Activated gamma-delta T cell (primary cell): ENCODE measurements at places on chromosomes 7 and 10.

- no peak for DNase-seq
Measured at GRCh38 chr10:112456533-112456932, 9.5 kb downstream of the VTI1A start.

DNA sequence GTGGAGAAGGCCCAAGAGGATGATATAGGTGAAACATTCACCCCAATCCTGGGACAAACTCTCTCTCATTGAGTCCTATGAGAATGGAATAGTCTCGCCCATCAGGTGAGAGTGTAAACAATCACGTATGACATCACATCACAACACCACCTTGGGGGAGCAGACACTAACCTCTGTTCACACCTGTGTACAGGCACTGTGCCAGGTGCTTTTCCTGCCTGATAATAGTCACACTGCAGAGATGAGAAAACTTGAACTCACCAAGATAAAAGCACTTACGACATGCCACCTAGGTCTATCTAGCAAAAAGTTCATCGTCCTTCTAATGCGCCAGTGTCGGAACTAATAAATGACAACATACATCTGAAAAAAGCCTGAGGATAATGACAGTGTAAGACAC is 187.8 kb downstream of the FAM107B start:
- no peak for DNase-seq

GRCh38 chr10:19250546-19250945 is 201.9 kb downstream of the MALRD1 start:
- no peak for DNase-seq

DNA sequence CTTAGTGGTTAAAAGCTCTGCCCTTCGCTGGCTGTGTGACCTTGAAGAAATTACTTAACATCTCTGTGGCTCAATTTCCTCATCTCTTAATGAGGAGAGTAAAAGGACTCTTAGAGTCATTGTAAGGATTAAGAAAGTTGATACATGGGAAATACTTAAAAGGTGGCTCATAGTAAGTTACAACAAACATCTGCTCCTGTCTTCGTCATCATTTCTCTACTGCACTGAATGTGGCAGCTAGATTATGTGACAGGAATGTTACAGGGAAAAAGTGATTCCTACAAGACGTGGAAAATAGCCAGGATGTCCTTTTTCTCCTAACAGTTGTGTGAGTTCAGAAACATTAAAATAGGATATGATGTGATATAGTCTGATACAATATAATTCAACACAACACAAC is 184.7 kb downstream of the FRMD4A start:
- no peak for DNase-seq

DNA sequence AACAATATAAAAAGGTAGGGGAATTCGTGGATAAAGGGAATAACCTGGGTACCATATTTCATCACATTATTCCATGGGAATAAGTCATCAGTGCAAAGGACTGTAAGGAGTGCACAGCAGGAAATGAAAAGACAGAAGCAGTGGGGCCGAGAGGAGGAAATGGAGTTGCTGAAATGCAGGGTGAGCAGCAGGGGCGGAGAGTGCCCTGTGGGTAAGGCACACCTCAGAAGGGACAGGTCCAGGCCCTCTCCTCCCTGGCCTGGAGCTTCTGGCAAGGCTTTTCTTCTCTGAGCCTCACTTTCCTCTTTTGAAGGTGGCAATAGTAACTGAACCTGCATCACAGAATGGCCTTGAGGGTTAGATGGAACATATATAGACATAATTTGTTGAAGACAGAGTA is 26.2 kb downstream of the IKZF1 start:
- no peak for DNase-seq

DNA sequence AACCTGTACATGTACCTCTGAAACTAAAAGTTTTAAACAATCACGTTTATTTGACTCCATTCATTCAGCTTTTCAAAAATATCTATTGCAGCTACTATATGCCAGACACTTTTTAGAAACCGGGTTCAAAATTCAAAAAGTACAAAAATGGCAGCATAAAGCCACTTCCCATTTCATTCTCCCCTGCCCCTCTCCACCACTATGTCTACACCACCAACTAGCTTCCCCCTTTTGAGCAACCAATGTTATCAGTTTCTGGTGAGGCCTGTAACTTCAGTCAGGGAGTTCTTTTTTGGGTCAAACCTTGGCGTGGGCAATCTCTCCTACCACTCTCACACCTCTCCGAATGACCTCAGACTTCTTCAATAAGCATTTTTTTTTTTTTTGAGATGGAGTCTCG is 11.5 kb upstream of the HHEX start:
- DNase-seq, result no peak

GRCh38 chr10:69321865-69322264 is 43.6 kb downstream of the HK1 start:
- no peak for DNase-seq

DNA sequence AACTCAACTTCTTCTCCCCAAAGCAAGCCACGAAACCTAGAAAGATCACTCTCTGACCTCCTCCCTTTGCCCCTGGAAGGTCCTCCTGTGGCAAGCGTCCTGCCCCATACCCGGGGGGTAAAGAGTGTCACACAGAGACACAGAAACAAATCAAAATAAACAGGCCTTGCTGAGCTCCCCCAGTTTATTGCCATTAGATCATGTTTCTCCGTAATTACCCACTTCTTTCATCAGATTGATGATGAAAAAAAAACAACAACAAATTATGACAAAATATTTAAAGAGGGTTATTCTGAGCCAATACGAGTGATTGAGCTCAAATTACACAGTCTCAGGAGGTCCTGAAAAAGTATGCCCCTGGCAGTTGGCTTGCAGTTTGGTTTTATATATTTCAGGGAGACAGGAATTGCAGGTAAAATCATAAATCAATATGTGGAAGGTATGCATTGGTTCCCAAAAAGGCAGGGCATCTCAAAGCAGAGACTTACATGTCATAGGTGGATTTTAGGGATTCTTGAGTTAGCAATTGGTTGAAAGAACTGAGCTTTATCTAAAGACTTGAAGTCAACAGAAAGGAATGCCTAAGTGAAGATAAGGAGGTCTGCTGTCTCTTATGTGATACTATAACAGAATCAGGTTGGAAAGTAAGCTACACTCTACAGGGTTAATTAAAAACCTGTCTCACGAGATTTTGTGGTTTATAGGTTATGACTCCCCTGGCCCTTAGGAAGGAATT is 86.2 kb downstream of the APBB1IP start:
- DNase-seq, result no peak

GRCh38 chr7:84107259-84107658 is 87.3 kb downstream of the SEMA3A start:
- DNase-seq, result no peak

DNA sequence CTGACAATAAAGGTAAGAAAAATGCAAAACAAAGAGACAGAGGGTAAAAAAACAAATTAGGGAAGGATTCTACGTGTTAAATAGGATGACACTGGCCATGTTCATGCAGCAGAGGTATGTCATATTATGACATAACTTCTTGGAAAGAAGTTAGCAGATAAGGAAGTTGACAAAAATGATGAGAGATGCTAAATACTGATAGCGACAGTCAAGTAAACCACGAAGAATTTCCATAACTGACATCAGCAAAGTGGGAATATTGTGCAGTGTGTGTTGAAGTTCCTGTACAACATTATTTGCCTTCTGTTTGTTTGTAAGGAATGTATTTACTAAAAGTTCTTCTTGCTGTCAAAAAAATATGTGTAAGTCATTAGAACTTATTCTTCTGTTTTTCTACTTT is 29.5 kb downstream of the MDH2 start:
- DNase-seq, result no peak

DNA sequence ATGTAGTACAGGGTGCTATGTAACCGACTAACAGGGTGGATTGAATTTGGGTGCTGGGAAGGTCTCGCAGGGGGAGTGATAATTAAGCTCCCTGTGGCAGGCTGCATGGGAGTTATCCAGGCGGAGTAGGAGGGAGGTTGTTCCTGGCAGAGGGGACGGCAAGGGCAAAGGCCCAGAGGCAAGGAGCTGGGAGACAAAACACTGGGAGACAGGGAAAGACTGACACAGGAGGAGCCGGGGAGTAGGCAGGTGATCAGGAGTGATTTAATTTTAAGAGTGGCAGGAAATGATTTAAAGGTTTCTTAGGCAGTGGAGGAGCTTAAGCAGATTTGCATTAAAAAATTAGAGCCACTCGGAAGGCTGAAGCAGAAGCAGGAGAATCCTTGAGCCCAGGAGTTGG is 40.7 kb upstream of the LEP start:
- DNase-seq, result no peak

DNA sequence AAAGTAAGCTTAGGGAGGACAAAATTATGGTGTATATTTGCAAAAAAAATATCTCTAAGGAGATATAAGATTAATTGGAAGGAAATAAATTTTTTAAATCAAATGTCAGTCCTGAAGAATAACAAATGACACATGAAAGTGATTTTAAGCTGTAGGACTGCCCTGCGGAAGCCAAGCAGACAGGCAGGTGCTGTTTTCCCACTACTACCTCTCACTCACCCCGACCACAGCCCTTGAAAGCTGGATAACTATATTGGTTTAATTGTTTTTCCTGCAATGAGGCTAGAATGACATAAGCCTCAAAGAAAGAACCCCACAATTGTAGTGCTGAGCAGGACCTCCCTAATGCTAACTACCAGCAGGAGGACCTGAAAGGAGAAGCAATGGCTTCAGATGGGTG is 68.6 kb upstream of the VIPR2 start:
- no peak for DNase-seq

DNA sequence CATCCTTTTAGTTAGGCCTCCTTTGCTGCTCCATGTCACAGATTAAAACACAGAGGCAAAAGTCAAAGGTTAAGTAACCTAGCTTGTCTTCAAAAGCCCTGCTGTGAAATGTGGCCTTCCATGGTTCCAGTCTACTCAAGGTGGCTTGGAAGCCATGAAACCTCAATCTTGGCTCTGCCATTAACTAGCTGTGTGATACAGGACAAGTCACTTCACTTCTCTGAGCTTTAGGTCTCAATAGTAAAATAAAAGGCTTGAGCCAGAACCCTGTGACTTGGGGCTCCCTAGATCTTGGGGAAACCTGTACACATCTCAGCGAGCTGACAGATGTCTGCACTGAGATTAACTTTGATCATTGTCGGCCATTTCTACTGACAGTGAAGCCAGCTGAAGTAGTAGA is 48.0 kb upstream of the KMT2E start:
- DNase-seq, result no peak

DNA sequence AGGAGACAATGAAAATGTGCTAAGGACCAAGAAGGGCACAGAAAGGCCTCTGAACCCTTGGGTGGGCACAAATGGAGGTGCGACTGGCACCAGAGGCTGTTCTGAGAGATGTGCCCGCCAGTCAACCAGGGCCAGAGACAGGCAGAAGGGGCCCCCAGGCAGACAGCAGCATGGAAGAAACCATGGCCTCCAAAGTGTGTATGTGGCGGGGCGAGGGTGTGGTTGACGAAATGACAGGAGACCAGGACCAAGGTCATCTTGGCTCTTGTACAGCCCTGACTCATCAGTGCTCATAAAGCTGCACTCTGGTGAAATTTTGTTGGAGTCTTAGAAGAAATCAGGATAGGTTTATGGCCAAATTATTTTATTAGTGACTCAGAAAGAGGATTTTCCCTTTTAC is 4.0 kb upstream of the MRPS24 start:
- no peak for DNase-seq

DNA sequence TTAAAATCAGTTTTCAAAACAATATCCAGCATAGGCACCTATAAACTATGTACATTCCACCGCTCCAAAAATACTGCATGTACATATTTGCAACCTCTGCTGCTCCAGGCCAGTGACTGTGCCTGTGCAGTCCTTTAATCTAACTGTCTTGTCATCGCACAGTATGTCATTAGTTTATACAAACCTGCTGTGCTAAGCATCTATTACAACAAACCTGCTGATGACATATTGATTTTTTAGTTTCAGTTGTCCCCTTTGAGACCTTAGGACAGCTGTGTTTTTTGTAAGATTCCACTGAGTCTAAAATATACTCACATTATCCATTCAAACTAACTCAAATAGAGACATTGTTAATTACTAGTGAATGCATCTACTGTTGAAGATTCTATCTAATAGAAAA is 33.1 kb downstream of the SEMA3C start:
- DNase-seq, result no peak

- no peak for DNase-seq
Measured at GRCh38 chr7:100706672-100707311, 871 bp downstream of the POP7 start.

- no peak for DNase-seq
Measured at GRCh38 chr7:73828107-73828803, 2.5 kb upstream of the CLDN4 start.

DNA sequence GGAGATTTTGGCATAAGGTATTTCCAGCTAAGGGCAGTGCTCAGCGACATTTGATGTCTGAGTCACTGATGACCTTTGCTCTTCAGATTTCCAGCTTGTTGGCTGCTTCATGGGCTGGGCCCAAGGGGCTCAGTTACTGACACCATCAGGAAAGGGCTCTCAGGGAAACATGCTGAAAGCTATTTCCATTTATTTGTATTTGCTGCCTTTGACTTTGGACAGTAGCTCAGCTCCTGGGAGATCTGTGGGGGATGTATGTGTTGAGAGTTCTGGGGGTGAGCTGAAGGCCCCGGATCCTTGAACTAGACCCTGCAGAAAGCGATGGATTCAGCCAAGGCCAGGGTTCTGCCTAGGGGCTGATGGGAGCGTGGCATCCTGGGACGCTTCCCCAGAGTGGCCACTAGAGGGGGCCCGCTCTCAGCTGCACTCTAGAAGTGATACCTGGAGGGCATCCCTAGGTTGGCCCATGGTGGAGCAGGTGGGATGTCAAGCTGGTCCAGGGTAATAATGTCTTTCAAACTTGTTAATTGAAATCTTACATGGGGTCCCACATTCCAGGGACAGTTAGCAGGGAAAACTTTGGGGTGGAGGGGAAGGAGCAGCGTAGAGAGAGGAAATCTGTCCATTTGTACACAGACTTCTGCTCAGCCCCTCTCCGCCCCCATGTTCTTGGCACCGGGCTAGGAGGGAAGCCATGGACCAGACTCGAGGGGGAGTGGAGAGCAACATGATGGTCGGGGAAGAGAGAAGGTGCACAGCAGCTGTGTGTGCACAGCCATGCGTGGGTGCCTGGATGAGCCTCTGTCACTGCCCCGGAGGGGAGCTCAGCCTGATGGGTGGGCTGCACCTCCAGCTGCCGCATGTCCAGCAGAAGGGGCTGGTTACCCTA is 3.0 kb upstream of the BTBD16 start:
- DNase-seq, result no peak

DNA sequence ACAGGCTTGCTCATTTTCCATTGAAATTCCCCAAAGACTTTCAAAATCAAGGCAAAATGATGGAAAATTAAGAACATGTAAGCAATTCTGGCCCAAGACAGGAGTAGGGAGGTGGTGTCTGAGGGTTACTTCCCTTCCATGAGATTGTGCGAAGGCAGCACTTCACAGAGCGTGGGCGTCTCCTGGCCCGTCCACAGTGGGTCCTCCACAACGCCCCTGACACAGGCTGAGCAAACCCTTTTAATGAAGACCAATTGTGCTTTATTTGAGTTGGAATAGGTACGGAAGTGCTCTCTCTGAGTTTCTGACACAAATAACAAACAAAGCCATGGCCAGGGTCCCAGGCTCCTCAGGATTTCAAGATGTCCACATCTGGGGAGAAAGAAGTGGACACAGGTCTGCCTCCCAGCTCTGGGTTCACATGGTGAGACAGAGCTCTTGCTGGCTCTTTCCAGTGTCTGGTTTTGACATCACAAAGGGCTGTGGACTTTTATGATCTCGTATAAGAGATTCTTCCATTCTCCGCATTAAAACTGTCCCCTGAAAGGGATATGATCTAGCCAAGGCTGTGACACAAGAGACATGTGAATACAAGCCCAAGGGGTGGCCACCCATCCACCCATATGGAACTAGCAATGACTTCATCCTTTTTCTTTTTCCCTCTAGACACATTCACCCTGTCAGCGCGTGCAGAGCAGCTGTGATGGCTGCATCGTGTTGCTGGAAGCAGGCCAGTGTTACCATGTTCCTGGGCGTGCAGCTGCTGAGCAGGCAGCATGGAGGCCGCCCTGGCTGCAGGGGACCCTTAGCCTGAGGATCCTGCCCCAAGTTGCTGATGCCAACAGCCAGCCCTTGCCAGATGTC is 145.6 kb downstream of the ADAM12 start:
- DNase-seq, result no peak
